ENCODE measurements at places on chromosomes 4 and X. TPM values are rescaled to one million over a fixed set of nuclear protein-coding genes. Genes with fewer than 3 reads are reported as not detected.

DNA sequence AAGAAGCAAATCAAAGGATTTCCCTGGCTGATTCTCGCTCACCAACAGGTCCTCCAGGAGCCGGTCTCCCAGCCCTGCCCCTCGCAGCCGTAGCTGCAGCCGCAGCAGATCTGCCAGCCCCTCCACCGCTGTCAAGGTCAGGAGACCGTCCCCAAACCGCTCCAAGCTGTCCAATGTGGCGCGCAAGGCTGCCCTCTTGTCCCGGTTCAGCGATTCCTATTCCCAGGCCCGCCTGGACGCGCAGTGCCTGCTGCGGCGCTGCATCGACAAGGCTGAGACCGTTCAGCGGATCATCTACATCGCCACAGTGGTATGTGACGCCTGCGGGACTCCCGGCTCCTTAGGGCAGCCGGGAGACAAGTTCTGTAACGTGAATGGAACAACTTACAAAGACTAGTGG lies 25.6 kb downstream of the SPATA18 start:
- no peak for DNase-seq

GRCh38 chr4:54779476-54780148 lies 121.9 kb downstream of the KIT start:
- DNase-seq: no peak

The TBC1D9 gene
- polyA plus RNA-seq: 32.1 TPM

The NAP1L2 gene
- polyA plus RNA-seq: 0.54 TPM

- no peak for DNase-seq
Measured at GRCh38 chrX:148567779-148568178, 67.4 kb downstream of the AFF2 start.

- DNase-seq: no peak
Measured at GRCh38 chr4:16034010-16034748, 49.6 kb downstream of the PROM1 start.

- no peak for DNase-seq
Measured at GRCh38 chr4:108793415-108793814, 30.6 kb upstream of the ETNPPL start.

- DNase-seq: no peak
Measured at GRCh38 chrX:24396931-24397279, 36.5 kb downstream of the SUPT20HL1 start.

- no peak for DNase-seq
Measured at GRCh38 chr4:41285864-41286235, 29.1 kb downstream of the UCHL1 start.

DNA sequence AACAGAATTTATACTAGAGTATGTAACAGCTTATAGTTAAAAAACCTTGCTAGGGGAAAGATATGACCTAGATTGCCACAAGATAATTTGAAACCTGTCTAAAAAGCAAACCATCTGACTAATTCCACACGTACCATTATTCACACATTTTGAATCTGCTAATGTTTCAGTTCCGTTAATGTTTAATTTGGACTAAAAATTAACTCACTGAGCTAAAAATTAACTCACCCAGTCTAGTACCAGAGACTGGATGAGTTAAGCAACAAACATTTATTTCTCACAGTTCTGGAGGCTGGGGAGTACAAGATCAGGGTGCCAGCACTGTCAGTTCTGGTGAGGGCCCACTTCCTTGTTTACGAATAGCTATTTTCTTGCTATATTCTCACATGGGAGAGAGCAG lies 231.5 kb upstream of the DIAPH2 start:
- DNase-seq: no peak

DNA sequence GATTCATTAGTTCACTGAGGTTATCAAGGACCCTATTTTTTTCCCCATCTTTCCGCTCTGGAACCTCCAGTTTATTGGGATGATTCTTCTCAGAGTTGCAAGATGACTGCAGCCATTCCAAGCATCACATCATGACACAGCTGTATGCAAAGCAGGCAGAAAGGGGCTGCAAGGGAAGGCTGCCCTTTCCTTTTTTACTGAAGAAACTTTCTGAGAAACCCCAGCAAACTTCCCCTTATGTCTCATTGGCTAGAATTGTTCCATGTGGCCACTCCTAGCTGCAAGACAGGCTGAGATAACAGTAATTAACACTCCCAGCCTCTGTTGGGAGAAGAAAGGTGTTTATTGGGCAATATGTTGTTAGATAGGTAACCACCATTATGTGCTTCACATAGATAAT lies 102.6 kb downstream of the SATL1 start:
- DNase-seq: no peak

The DOK7 gene
- 0.83 TPM for polyA plus RNA-seq

GRCh38 chr4:6465955-6466354 lies 6.5 kb downstream of the PPP2R2C start:
- no peak for DNase-seq

GRCh38 chrX:109967156-109967555 lies 35.8 kb upstream of the TMEM164 start:
- DNase-seq: no peak

GRCh38 chr4:174265916-174266315 lies 17.6 kb downstream of the FBXO8 start:
- DNase-seq: no peak

- no peak for DNase-seq
Measured at GRCh38 chrX:118652717-118653116, 74.7 kb upstream of the IL13RA1 start.

The AFP gene
- 13.8 TPM for polyA plus RNA-seq

DNA sequence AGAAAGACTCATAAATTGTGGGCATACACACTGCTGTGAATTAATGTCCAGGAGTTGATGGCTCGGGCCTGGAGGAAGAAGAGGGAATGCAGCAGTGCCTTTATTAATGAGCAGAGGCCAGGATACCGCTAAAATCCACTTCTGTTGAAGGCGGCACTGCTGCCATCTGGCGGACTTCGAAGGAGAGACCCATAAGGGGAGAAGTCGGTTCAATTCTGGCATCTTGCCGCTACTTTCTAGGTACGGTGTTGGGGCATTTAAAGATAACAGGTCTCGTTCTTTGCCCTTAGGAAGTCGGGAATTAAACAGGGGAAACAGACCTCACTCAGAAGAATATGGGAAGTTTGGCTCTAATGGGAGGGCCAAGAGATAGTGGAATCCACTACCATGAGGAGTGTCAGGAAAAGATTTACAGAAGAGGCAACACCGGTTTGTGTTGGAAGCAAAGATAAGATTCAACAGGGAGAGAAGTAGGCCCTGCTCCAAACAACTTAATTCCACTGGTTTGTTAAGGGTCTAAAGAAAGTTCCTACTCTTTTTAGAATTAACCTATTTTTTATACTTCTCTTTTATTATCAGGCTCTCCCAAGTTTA lies 133.6 kb upstream of the GIMD1 start:
- DNase-seq: peak; percentile 62

GRCh38 chr4:1041147-1041935 lies 29.9 kb downstream of the FGFRL1 start:
- DNase-seq: peak; percentile 65

- DNase-seq: no peak
Measured at GRCh38 chr4:77681792-77682191, 76.2 kb downstream of the CXCL13 start.

DNA sequence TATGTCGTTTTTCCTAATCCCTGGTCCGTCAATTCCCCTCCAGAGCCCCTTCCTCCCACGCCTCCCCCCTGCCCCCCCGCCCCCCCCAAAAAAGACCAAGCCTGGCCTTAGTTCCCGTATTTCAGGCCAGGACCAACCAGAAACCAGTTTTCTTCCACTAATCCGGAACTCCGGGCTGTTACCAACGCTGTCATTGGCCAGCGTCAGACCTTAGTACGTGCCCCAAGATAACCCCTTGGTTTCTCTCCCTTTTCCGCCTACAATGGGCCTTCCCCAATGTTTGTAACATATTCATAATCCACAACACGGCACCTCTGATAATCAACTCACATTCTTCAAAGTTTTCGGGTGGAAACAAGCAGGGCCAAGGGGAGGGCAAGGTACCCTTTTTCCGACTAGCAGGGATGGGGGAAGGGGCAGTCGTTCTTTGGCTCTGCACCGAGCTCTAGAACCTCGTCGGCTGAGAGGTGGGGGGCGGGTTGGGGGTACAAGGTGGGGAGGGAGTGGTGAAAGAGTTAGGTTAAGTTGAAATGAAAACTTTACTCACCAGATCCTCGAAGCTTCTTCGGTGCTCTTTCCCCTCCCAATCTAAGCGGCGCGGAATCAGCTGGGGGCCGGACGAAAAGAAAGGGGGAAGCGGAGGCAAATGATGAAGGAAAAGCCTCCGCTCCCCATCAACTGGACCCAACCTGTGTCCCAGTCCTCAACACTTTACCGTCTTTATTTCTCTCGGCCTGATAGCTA lies 1.5 kb downstream of the BRWD3 start:
- peak; percentile 71 for DNase-seq

DNA sequence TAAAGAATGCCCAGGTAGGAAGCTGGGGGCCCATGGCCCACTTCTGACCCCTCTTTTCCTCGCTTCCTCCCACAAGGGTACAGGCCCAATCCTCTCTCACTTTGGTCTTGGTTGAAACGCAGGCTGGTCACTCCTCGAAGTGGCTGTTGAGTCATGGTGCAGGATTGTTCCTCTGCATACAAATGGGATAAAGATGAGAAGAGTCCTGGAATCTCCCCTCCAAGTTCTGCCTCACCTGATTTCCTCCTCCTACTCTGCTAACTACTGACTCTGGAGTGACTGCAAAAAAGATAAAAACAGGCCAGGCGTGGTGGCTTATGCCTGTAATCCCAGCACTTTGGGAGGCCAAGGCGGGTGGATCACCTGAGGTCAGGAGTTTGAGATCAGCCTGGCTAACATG lies 1.7 kb downstream of the WDR45 start:
- DNase-seq: no peak

- DNase-seq: no peak
Measured at GRCh38 chrX:139560221-139560620, 29.7 kb downstream of the F9 start.

The RAI2 gene
- polyA plus RNA-seq: 15.0 TPM

The SLC2A9 gene
- 3.2 TPM for polyA plus RNA-seq

The FGF13 gene
- 12.4 TPM for polyA plus RNA-seq

DNA sequence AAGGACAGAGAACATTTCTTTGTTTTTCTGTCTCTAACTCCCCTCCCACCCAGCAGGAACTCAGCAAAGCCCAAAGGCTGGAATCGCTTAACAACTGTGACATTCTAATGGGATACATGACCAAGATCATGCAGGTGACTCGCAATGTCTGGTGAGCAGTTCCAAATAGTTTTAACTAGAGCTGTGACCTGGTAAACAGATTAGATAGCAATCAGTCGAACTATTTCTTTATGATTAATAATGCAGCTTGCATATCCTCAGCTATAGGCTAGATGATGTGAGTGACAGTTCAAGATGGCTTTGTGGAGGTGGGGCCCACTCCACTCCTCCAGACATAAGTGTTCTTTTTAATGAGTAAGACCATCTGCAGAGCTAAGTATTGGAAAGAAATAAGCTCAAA lies 20.0 kb upstream of the GABRE start:
- no peak for DNase-seq

- DNase-seq: no peak
Measured at GRCh38 chrX:53743244-53743643, 56.7 kb upstream of the HUWE1 start.

DNA sequence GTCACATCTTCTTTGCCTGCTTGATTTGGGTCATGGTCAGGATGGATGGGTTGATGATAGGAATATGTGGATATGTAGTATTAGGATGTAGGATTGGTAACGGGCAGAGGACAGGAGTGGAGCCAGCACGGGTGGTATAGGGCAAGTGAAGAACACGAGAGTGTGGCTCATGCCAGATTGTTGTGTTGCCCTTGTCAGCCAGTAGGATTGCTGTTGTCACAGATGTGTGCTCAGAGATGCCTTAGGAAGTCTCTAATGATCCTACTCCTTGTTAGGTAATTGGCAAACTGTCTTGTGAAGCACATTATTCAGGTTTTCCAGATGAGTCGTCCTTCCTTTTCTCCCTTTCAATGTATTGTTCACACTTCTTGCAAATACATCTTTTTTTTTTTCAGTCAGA lies 5.5 kb downstream of the ATP10D start:
- no peak for DNase-seq

Data from left lung (tissue), 14 donors.